ENCODE measurements at places on chromosomes 6 and 20. TPM values are rescaled to one million over a fixed set of nuclear protein-coding genes. Genes with fewer than 3 reads are reported as not detected.

Gene ETV7
- total RNA-seq, result 0.20 TPM

Gene PRKN
- total RNA-seq, result 6.0 TPM

Gene HLA-DRA
- not detected for total RNA-seq

Gene CRISP3
- not detected for total RNA-seq

Gene LAMA4
- not detected for total RNA-seq

Gene RBM38
- total RNA-seq, result 5.8 TPM

Gene TXLNB
- total RNA-seq, result not detected

Gene C6orf52
- total RNA-seq, result 5.0 TPM

Gene UST
- total RNA-seq, result 10.0 TPM

Gene VSX1
- total RNA-seq, result not detected

Gene HLA-E
- 83.6 TPM for total RNA-seq

Gene GSTA2
- not detected for total RNA-seq

Gene OGFR
- total RNA-seq, result 28.8 TPM

Gene SLC22A23
- total RNA-seq, result 11.9 TPM

Gene EGFL8
- total RNA-seq, result 3.1 TPM

Gene FERMT1
- 25.5 TPM for total RNA-seq

Gene HDGFL1
- total RNA-seq, result not detected

Gene TMC2
- not detected for total RNA-seq

Gene HLA-F
- total RNA-seq, result 16.9 TPM

Gene TBXT
- not detected for total RNA-seq

Gene CST1
- not detected for total RNA-seq

Gene PTK6
- total RNA-seq, result 4.4 TPM

Gene OR2H1
- total RNA-seq, result not detected

Gene SLC17A1
- not detected for total RNA-seq

Gene GLP1R
- not detected for total RNA-seq

Gene GJE1
- not detected for total RNA-seq

Gene KHDRBS2
- total RNA-seq, result not detected

Gene SLC16A10
- 0.05 TPM for total RNA-seq

Gene ALDH8A1
- total RNA-seq, result 2.0 TPM

Gene EBF4
- total RNA-seq, result not detected

Gene PBOV1
- not detected for total RNA-seq

Gene BANF2
- not detected for total RNA-seq

Gene PMEPA1
- 68.5 TPM for total RNA-seq

Gene MCHR2
- not detected for total RNA-seq

Gene LY6G6D
- not detected for total RNA-seq

Gene LINC00237
- total RNA-seq, result not detected

Gene AIG1
- total RNA-seq, result 120 TPM

Gene BTN3A1
- total RNA-seq, result 15.5 TPM

Gene SNRPB2
- 74.3 TPM for total RNA-seq

Gene JPH2
- total RNA-seq, result 11.1 TPM

Gene COX4I2
- not detected for total RNA-seq

Gene TAAR5
- not detected for total RNA-seq

Gene ATP6V1G2
- total RNA-seq, result 2.4 TPM

Gene BEND3
- 2.8 TPM for total RNA-seq

Gene BNIP5
- not detected for total RNA-seq

Gene KIAA1755
- total RNA-seq, result not detected

Gene KIAA0408
- total RNA-seq, result not detected

Gene BPIFA1
- total RNA-seq, result not detected

Gene PTCHD4
- 8.4 TPM for total RNA-seq

Gene ULBP3
- 6.3 TPM for total RNA-seq
